ENCODE measurements at places on chromosomes 3 and 15.

GRCh38 chr3:196517162-196517800 lies 2.1 kb upstream of the SMCO1 start:
- no peak for DNase-seq

- no peak for DNase-seq
Observed at GRCh38 chr3:167031364-167032049, 348.6 kb downstream of the ZBBX start.

DNA sequence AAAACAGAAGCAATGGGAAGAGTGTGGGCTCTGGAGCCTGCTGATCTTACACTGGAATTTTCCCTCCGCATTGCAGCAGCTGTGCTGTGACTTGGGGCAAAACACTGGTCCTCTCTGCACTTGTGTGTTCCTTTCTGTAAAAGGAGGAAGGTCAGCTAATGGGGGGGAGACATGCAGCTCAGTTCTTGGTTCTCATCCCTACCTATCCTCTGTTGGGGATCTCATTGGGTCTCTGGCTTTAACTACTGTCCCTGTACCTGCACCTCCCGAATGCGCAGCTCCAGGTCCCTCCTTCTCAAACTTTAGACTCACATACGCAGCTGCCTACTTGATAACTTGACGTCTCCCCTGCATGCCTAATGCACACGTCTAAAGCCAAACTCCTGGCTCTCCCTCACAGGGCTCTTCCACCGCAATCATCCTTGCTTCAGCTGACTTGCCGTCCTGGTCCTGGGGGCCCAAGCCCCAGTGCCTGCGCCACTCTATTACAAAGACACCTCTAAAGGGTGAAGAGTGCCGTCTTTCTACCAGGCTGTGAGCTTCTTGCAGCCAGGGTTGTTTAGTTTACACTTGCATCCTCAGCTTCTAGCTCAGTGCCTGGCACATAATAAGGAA lies 5.9 kb upstream of the TMEM44 start:
- no peak for DNase-seq

- DNase-seq, result no peak
Observed at GRCh38 chr3:13860001-13860400, 19.9 kb downstream of the WNT7A start.

- DNase-seq, result no peak
Observed at GRCh38 chr3:30400926-30401325, 205.5 kb upstream of the TGFBR2 start.

- no peak for DNase-seq
Observed at GRCh38 chr15:34043391-34043790, 4.4 kb upstream of the AVEN start.

- no peak for DNase-seq
Observed at GRCh38 chr15:88624156-88624970, 3.2 kb downstream of the AEN start.

All from activated CD8-positive, alpha-beta memory T cell treated with anti-CD3 and anti-CD28 coated beads for 4 hours (primary cell).